Lung microvascular endothelial cell (primary cell): ENCODE measurements at places on chromosomes 7 and 10.

DNA sequence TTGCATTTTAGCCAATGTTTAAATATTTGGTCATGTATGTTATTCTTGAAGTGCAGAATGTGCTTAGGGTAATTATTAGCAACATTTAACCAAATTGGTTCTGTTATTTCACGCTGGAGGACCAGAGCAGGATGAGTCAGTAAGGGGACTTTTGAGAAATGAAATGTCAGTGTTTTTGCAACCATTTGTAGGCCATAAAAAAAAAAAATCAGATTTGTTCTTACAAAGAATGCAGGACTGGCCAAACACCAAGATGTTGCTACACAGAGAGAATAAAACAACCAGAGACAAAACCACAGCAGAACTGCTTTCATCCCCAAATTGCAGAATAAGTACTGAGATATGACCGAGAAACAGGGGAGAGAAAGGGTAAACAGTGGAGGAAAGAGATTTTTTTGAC is 62.1 kb downstream of the TPST1 start:
- DNase-seq, result no peak

- no peak for DNase-seq
Observed at GRCh38 chr7:141389140-141389796, 161.9 kb upstream of the AGK start.

DNA sequence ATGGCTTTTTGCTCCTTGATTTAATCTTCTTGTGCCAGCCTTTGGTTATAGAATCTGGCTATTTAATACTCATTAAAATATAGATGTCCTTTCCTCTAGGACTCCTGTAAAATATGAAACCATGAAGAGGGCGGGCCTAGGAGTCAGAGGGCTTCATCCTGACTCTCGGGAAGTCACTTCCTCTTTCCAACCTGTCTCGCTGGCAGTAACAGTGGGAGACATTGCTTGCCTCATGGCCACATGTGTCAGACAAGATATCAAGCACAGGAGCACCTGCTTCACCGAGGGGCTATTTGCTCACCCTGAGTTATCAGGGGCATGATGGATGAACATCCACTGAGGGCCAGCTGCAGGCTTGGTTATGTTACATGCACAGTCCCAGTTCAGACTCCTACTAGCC is 31.0 kb downstream of the SLIT1 start:
- no peak for DNase-seq

GRCh38 chr10:59126261-59126660 is 50.2 kb upstream of the PHYHIPL start:
- no peak for DNase-seq

DNA sequence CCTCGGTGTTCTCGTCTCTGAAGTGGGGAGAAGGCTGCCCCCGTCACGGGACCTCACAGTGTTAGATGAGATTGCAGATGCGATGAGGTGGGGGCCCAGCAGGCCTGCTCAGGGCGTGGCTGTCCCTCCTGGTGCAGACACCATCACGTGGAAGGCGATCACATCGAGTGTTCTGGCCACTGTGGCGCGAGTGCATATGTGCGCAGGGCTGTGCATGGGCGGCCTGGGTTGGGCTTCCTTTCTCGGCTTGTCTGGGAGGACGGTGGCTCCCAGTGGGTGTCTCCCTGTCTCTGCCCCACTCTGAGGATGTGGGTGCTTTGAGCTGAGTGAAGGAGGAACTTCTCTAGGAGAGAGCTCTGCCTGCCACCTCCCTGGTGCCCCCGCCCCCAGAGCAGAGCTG is 83.1 kb downstream of the LHPP start:
- no peak for DNase-seq

DNA sequence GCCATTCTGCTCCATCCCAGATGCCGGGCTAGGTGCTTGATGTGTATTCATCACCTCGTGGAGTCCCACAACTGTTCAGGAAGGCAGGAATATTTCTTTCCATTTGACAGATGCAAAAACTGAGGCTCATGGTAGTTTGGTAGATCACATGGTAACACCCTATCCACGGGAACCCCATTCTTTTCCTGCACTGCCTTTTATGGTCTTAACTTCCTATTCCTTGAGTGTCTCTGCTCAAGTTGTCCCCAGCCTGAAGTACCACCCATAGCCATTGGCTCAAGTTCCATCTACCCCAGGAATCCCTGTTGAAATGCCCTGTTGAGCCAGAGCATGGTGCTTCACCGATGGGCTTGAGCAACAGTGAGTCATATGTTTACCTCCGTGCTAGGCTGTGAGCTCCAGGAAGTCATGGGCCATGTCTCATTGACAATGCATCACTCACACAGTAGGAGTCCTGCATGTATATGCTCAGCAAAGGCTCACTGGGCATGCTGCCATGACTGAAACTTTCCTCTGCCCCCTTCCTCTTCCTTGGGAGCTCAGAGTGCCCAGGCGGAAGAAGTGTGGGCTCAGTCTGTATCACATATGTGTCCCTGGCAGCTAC is 71.7 kb upstream of the ADAM12 start:
- peak; percentile 57 for DNase-seq

DNA sequence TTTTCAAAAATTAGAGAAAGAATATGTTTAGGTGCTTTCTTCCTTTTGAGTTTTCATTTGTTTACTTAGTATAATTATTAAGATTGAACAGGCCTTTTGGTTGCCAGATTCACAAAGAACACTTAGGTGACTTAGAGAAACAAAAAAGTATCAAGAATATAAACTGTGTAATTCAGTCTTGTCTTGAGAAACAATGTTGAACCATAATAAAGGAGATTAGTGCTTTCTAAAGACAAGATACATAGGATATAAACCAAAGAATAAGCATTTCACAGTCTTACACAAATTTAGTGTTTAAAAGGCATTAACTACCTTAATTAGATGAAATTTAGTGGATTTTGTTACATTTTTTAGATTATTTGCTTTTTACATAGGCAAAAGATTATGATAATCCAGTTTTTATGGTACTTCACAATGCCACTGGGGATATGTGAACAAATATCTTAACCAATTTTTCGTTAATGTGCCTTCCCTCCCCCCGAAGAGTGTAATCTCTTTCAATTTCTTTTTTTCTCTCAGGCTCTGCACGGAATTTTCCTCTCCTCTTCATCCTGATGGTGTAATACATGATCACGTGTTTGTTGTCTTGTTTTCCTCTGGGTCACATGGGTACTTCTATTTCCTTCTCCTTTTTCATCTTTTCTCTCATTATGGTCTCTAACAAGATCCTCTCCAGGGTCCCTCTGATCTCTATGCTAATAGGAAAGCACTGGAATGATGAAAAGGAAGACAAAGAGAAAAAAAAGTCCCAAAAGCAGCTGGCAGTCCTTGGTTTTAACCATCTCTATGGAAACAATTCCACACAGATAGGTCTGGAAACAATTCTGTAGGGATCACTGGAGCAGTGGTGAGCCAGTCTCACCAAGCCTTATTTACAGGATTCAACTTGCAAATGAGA is 3.7 kb upstream of the HNRNPH3 start:
- DNase-seq, result peak; percentile 88
